ENCODE measurements at places on chromosomes 7 and 10.

- no peak for DNase-seq
Measured at GRCh38 chr10:992871-993270, 4.6 kb downstream of the GTPBP4 start.

DNA sequence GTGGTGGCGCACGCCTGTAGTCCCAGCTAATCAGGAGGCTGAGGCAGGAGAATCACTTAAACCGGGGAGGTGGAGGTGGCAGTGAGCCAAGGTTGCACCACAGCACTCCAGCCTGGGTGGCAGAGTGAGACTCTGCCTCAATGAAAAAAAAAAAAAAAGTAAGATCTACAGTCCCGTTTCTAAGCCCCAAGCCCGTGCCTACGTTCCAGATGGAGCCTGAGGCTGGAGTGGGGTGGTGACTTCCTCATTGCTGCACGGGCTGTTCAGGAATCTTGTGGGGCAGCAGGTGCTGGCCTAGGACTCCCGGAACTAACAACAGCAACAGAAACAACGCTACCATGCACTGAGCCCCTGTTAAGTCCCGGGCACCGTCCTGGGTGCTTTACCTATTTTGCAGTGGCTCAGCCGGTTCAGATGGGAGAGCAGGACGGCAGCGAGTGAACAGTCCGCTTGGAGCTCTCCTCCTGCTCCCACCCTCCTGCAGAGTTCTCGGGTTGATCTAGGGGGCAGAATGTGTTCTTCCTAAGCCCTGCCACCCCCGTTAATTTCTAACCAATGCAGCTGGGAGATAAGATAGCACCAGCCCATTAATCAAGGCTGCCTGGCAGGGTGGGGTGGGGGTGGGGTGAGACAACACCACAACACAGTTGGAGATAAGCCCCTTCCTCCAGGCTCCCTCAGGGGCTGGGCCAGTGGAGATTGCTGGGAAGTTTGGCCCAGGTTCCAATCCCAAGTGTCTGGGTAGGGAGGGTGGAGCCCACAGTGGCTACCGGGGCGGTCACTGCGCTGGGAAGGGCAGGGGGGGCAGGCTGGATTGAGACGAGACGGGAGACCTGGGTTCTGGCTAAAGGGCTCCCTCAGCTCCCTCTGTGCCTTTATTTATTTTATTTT, 17.0 kb upstream of the SFRP5 start:
- no peak for DNase-seq

DNA sequence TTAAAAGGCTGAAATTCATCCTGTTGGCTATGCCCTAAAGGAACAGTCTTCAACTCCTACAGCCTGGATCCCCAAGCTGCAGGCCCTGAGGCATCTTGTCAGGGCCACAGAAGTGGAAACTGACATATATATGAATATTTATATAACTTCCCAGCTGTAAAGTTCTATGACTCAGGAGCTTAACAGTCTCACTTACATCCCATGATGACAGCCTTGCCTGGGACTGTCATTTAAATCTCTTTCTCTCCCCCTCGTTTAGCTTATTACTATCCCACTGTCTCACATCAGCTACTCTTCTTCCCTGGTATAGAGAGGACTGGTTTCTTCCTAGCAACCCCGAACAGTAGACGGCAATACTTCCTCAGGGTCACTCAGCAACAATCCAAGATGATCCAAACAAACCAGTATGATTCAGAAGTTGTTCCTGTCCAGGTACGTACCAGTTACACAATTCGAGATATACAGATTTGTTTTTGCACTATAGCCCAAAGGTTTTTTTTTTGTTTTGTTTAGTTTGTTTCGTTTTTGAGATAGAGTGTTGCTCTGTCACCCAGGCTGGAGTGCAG, 22.7 kb downstream of the KIAA1549 start:
- DNase-seq = peak; percentile 42

DNA sequence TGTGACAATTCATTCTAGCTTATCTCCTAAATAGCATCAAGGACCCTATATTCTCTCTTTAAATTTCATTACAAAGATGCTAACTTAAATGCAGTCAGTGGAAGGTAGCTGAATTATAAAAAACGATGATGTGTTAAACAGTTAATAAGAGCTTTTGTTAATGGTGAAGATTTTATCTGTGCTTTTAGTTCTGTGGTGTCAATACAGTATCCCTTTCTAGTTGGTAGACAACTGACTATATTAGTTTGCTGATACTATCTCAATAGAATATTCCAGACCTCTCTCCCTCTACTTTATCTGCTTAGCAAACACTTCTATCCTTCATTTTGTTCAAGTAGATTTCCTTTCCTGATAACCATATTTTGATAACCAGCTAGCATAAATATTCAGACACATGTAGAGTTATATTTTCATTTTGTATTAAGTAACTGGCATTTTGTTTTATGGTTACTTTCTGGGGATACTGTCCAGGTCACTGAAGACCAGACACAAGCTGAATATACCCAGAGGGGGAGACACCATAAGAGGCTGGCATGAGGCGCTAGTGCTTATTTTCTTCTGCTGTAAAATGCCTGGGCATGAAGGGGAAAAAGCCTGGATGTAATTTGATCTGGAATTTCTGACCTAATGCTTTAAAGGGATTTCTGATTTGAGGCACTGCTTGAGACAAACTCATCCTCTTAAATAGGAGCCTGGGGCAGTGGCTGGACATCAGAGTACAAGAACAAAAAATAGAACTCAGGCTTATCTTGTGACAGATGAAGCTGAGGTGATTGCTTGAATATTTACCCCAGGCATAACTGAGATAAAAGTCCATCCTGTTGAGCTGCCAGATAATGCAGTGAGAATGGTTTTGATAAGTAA, 197.5 kb downstream of the MALRD1 start:
- DNase-seq = peak; percentile 1

DNA sequence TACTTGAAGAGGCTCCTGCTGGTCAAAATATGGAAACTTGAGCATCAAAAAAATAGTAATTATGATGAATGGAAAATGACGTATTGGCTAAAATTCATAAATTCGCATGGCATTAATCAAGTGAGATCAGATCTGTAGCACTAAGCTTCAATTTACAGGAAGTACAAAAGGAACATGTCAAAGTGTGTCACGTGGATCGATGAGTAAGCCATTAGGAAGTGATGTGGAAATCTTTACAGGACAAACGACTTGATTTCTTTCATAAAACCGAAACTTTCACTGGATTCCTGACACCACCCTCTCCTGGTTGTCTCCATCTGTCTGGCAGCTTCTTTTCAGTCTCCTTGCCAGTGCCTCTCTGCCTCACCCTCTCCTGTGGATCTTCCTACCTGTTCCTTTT, 25.8 kb downstream of the AKR1C8 start:
- DNase-seq = peak; percentile 25

DNA sequence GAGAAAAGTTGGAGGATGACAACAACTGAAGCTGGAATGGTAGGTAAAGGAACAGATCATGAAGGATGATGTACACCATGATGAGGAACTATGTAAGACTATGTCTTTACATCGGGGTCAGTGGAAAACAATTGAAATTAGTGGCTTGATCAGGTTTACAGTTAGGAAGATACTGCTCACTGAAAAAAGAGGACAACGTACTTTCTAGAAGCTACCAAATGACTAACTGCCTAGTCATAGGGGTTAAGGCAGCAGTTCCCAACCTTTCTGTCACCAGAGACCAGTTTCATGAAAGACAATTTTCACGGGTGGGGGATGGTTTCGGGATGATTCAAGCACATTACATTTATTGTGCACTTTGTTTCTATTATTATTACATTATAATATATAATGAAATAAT, 91.6 kb upstream of the ANKRD1 start:
- DNase-seq = no peak

- no peak for DNase-seq
Measured at GRCh38 chr10:22643116-22643515, 71.3 kb downstream of the PIP4K2A start.

DNA sequence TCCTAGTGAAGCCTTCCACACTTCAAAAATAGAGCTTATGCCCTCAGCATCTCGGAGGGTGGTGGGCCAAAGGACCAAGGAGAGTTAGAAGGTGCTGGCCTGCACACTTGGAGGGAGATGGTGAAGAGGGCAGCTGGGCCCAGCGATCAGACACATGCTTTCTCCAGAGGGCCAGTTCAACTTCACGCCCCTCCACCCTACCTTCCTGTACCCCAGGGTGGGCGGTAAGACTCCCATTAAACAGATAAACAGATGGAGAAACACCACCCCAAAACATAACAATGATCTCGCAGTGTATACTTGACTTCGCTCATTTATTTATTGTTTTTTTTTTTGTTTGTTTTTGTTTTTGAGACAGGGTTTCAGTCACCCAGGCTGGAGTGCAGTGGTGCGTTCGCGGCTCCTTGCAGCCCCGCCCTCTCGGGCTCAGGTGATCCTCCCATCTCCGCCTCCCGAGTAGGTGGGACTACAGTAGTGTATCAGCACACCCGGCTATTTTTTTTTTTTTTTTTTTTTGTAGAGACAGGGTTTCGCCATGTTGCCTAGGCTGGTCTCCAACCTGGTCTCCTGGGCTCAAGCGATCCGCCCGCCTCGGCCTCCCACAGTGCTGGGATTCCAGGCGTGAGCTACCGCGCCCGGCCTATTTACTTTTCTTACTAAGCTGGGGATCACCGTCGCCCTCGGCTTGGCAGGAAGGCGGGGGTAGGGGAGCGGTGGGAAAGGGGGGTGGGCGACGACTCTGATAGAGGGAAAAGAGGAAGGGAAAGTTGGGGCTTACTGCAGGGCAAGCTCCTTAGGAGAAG, 1.8 kb downstream of the C10orf95 start:
- DNase-seq = peak; percentile 79

DNA sequence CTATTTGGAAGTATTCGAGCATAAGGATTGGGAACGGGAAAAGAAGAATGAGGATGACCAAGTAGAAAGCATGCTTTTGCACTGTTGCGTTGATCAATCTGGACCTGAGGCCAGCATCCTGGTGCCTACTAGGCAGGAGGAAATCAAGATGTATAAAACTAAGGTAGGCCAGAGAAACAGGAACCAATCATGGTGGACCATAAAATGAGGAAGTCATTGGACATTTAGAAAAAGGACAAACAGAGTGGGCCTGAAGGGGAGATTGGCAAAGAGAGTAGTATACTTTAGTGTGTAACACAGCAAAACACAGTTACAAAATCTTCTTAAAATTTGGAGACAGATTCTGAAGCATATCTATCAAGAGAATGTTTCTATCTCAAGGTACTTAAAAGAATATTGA, 171.1 kb upstream of the FZD1 start:
- no peak for DNase-seq

GRCh38 chr7:42097752-42098151, 139.3 kb downstream of the GLI3 start:
- peak; percentile 77 for DNase-seq

- peak; percentile 75 for DNase-seq
Measured at GRCh38 chr10:35961501-35961900, 319.4 kb upstream of the FZD8 start.

- no peak for DNase-seq
Measured at GRCh38 chr7:17010637-17011300, 129.0 kb upstream of the AGR3 start.

- no peak for DNase-seq
Measured at GRCh38 chr7:150322114-150322832, 882 bp upstream of the LRRC61 start.
